ENCODE measurements at places on chromosomes 3 and 15.

DNA sequence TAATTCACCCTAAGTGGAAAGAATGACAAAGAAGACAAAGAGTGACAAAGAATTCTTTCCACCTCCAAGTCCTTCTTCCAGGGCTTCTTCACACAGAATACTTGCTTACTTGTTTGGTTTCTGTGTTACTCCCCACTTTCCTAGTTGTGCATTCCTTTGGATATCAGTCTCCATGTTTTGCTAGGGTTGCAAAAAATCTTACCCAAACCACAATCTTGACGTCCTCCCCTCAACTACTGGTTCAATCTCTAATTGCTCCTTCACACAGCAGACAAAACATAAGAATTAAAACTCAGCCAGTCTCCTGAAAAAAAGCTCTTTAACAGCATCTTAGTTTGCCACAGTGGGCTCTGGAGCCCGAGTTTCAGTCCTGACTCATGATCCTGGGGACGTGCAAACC lies 297.6 kb upstream of the CHRNA7 start:
- DNase-seq = no peak

- DNase-seq = no peak
These were observed 78.8 kb downstream of the TLE3 start for GRCh38 chr15:70018646-70019600.

DNA sequence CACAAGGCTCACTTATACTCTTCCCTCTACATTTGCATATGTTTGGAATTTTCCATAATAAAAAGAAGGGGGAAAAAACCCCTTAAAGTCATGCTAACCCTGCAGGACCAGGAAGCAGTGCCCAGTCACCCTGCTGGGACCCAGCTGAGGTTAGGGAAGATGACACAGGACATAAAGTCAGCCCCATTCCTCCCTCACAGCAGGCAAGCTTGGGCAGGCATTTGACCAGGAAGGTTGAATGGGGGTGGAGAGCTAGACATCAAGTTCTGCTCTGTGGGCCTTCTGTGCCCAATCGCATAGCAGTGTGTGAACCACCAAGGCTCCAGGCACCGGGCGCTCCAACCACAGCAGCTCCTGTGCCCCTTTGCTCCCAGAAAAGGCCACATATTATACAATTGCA lies 7.1 kb upstream of the HDAC11 start:
- DNase-seq = no peak

DNA sequence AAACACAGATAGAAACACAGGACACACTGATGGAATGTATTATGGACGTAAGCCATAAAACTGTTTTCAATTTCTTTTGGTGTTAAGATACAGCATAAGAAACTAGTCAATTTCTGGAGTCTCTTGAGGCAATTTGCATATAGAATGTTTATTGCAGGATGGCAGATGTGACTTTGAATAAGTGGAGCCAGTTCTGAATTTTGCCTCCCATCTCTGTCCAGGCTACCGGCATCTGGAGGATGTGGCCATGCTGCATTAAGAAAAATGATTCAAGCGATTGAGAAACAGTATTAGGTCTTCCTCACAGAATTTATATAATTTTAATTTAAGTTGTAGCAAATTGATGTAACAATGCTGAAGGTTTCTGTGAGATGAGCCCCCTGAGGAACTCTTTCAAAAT lies 81.5 kb downstream of the CHST2 start:
- DNase-seq = no peak

GRCh38 chr3:148068466-148068865 lies 629.2 kb upstream of the AGTR1 start:
- no peak for DNase-seq

DNA sequence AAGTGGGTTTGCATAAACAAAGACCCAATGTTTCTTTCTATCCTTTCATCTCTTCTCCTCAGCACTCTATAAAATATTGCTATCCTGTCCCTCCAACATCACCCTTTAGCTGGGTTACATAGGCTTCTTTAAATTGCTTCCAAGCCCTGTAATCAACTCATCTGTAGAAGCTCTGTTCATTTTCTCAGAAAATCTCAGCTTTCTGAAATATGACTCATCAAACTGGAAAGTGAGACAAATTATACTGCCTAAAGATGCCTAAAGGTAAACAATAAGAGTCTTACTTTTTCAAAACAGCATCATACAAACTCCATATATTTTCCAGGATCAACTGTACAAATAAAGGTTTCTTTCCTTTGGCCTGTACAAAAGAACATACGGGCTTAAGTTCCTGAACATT lies 33.8 kb downstream of the EFL1 start:
- no peak for DNase-seq

GRCh38 chr3:195557322-195557721 lies 14.2 kb upstream of the PPP1R2 start:
- DNase-seq = no peak
